Islet precursor cell (in vitro differentiated cells): ENCODE measurements at places on chromosomes 2 and 18.
A peak's percentile ranks its signal among the peaks of the same experiment; 100 is the strongest.

GRCh38 chr2:210459880-210460279, 16.7 kb downstream of the LANCL1 start:
- DNase-seq: no peak

GRCh38 chr18:78245451-78245850, 734.2 kb upstream of the SALL3 start:
- no peak for DNase-seq

DNA sequence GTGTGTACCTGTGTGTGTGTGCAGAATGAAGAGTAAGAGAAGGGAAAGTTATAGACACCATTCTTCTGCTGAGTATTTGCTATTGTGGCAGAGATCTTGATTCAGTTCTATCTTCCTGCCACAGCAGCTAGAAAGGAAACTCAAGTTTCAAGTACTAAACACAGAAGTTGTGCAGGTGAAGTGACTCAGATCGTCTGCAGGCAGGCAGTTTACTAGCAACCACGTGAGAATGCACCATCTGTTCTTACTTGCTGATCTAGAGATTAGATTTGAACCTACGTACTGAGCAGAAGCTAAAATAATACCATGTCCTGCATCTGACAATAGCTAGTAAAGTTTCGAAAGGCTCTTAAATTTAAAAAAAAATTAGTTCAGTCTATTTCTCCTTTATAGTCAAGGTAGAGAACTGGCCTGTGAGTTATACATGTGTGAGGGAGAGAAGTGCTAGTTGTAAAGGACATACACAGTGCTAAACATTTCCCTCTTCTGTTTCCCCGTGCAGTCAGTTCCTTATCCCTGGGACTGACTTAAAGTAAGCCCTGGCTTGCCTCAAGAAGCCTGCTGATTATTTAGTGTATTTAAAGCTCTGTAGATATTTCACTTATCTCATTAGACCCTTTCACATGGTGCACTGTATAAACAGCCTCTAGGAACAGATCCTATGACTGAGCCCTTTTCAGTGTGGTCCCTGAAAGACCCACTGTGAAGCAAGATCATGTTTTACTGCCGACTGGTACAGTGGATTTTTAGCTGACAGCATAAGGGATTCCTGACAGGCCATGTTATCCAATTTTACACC, 45.0 kb downstream of the SLC38A11 start:
- peak; percentile 85 for DNase-seq

DNA sequence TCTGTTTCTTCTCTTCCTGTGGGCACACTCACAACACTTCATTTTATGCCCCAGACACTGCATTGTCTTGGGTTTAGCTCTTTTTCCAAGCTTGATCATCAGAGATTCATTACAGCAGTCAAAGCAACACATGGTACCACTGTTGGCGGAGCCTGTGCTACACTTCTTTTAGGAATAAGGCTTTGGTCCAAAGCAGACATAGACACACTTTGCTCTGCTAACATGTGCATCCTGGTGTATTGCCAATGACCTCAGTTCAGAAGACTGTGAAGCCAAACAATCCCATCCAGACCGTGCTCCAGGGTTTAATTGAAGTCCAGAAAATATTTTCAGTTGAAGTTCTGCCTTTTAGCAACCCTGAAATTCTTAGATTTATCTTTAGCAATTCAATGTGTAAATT, 354.6 kb upstream of the RAB12 start:
- DNase-seq: no peak

DNA sequence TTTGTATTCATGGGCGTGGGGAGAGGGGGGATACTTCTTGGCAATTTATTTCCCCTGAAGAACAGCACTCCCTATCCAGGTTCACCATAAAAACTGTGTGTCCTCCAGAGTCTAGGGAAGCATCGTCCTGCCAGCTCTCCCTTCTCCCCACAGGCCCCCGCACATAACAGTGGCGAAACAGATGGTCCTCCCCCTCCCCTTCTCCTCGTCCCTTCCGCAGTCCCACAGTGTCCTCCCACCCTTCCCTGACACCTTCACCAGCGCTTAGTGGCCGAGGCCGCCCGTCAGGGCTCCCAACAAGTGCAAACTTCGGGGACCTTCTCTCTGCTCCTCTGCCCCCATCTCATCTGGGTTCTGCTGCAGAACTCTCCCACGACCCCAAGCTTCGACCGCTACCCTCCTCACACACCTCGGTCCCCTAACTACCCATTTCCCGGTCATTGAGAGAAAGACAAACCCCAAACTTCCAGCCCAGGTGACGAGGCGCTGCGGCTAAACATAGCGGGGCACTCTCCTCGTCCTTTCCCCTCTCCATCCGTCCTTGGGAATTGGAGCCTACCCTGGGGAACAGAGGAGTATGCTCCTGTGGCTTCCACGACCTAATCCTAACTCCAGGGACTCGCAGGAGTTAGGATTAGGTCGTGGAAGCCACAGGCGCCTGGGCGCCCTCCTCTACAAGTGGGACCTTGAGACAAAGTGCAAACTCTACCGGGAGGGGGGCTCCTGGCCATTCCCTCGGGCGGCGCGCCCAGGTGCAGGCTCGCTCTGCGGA, 971 bp downstream of the ZNF385B start:
- DNase-seq: no peak

- DNase-seq: no peak
These were observed 82.6 kb upstream of the LYPD1 start for GRCh38 chr2:132752421-132753206.

GRCh38 chr2:200763422-200763821, 48.3 kb upstream of the BZW1 start:
- DNase-seq: no peak

GRCh38 chr18:79496237-79496977, 100.7 kb downstream of the NFATC1 start:
- DNase-seq: peak; percentile 51

DNA sequence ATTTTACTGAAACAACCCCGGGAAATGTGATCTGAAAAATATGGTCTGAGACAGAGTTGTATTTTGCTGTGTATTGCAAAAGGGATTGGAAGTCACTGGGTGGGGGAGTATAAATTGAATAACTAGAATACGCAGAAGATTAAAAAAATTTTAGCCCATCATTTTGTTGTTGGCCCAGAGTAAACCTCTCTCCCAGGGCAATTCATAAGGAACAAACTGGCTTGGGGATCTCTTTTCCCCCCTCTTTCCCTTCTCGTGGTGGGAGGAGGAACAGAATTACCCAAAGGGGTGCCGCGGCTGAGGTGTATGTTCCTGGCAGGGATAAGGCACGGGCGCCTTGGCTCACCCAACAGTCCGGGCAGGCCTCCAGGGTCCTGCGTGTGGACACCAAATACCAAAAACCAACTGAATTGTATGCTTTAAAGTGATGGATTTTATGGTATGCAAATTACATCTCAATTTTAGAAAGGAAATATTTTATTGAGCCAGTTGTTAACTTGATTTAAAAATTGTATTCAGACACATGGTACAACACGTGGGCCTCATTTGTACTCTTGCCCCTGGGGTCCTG, 121.2 kb upstream of the SPRED2 start:
- DNase-seq: no peak

DNA sequence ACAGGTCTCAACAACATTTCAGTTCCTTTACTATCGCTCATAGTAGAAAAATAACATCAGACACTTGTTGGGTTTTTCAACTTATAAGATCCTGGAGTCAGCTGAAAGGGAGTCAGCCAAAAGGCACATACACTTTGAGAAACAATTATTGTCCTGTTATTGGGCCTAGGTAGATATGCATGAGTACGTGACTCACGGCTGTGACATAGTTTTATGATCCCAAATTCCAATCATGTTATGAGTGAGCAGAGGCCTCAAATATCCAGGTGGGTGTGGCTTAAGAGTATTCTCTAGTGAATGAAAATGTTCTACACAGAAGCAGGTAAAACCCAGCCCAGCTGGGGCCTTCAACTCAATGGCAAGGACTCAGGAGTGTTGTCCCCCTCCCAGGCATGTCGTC, 27.2 kb downstream of the SERPINB8 start:
- DNase-seq: no peak

DNA sequence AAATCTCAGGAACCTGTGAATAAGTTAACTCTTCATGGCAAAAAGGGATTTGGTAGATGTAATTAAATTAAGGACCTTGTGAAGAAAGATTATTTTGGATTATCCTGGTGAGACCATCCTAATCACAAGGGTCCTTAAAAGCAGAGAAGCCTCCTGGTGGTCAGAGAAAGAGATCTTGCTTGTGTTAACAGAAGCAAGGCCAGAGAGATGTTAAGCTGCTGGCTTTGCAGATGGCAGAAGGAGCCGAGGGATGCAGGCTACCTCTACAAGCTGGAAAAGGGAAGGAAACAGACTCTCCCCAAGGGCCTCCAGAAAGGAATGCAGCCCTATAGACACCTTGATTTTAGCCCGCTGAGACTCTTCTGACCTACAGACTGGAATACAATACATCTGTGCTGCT, 197.0 kb downstream of the STK39 start:
- DNase-seq: no peak

GRCh38 chr2:121095257-121096080, 189.5 kb downstream of the TFCP2L1 start:
- peak; percentile 90 for DNase-seq

DNA sequence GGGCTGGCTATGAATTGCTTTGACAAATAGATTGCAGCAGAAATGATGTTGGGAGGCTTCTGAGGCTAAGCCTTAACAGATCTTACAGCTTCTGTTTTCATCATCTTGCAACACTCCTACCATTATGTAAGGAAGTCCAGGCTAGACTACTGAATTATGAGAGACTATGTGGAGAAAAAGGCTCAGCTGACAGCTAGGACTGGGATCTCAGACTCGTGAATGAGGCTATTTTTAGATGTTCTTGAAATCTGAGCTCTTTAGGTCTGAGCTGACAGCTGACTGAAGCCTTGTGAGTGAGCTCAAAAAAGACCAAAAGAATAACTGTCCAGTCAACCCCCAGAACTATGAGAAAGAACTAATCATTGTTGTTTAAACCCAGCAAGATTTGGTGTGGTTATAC, 70.3 kb downstream of the VWC2L start:
- DNase-seq: no peak
